Kidney capillary endothelial cell (primary cell): ENCODE measurements at places on chromosomes 2 and 18.

DNA sequence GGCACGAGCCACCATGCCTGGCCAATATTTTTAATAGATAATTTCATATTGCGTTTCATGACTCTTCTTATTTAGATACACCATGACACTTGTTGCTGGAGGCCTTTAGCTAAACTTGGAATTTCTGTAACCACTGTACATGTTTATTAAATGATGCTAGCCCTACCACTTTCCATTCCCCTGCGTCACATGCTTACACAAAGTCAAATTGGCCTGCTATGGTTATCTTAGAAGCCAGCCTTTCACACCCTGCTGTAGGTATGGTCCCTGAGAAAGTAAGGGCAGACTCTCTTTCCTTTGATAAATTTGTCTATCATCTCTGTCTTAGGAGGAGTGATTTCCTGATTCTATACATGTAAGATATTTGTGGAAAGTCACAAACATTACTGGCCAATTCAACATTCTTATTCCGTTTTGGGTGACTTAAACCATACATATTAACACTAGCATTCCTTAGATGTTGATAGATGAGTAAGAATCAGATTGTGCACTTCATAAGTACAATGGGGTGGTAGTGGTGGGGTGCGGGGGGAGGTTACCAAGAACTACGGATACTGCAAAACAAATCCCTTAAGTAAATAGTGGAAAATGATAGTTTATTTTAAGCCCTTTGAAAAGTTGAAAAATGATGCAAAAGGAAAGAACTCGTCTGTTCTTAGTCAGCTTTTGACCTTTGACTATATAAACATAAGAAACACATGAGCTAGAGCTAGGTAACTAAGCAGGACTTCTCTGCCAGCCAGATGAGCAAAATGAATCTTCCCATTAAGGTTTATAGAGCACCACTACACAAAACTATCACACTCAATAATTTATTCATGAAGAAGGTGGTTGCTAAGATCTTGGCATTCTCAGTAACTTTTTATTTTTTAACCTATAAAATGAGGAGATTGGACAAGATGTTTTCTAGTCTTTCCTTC lies 7.9 kb upstream of the NDUFV2 start:
- DNase-seq = no peak

- no peak for DNase-seq
Observed at GRCh38 chr2:20481798-20482405, 35.0 kb downstream of the RHOB start.

DNA sequence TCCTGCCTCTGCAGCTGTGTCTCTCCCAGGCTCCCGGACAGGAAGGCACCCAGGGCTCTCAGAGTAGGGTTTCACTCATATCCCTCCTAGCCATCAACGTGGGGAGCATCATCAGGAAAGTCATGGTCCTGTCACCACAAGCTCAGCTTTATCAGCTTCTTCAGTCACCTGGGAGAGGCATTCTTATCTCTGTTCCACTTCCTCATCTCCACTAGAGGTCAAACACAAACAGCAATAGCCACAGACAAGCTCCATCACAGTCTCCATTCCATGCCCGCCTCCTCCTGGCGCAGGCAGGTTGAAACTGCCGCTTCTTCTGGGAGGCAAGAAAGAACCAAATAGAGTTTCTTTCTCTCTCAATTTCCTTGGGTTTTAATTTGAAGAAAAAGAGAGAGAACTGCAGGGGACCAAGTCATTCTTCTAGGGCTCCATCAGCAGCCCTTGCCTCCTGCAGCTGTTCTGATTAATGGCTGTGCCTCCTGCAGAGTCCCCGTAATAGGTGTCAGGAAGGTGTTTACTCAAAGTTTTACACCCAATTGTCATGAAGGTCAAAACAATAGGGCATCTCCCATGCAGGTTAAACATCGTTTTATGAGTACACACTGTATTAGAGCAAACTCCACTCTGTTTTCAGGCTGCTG lies 377.9 kb downstream of the TMEM182 start:
- DNase-seq = no peak

DNA sequence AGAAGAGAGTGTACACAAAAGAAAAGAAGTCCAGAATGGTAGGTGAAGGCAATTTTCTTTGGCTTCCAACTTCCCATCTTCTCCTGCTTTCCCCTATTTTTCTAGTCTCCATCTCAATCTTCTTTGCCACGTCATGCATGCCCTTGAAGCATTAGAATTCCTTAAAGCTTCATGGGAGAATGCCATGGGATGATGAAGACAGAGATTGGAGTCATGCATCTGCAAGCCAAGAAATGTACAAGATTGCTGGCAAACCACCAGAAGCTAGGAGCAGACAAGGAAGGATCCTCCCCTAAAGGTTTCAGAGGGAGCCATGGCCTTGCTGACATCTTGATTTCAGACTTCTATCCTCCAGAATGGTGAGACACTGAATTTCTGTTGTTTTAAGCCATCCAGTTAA lies 305.9 kb downstream of the HRH4 start:
- DNase-seq = no peak

DNA sequence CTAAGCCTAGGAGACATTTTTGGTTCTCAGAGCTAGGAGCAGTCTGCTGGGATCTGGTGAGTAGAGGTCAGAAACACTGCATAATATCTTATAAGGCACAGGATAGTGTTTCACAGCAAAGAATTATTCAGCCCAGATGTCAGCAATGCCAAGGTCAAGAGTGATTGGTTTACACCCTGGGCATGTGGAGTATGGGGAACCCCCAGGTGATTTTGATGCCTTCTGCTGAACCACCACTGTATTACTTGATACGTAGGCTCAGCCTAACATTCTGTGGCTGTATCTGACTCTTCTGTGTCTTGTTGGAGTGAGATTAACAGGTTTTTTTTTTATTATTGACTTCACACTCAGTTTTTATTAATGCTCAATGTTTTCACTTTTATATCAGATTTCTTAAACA lies 6.0 kb downstream of the DDX18 start:
- DNase-seq = no peak
